ENCODE measurements at places on chromosomes 7 and 10. TPM values are rescaled to one million over a fixed set of nuclear protein-coding genes. Genes with fewer than 3 reads are reported as not detected.

SCRN1 gene
- 14.0 TPM for total RNA-seq

ZCCHC24 gene
- total RNA-seq: 8.6 TPM

GDF2 gene
- total RNA-seq: not detected

PTPRZ1 gene
- total RNA-seq: 58.4 TPM

ATE1 gene
- 19.1 TPM for total RNA-seq

HERPUD2 gene
- 20.2 TPM for total RNA-seq

STAG3 gene
- 0.40 TPM for total RNA-seq

MKX gene
- 0.26 TPM for total RNA-seq

DNA sequence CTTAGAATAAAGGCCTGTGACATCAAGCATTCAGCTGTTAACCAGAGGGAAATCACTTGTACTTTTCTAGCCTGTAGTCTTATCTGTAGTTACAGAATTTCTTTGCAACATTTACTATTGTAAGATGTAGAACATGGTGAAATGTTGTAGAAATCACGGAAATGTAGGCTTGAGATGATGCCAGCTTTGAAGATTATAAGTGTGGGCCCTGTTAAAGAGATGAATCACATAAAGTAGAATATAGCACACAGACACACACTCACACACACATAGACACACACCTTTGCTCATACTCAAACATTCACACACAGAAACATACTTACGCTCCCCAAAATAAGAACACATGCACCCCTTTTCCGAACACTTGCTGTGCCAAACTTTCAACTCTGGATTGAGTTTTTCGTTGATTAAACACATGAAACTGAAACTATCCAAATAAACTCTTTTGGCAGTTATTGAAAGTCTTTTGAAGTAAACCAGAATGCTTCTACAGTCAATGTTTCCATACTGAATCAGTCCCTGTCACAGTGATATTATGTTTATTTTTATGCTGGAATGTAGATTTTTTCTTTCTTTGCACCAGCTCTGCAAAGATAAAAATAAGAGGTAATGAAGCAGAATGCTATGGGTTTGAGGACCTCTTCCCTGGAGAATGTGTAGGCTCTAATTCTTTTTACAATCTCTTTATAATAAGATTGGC, 230.3 kb upstream of the MEOX2 start:
- no peaks in the 10 kb centered on the region for H3K27me3 ChIP-seq
- no peak for DNase-seq
- no peaks in the 10 kb centered on the region for H3K36me3 ChIP-seq
- no peak overlapping the region for H3K4me3 ChIP-seq
- no peaks in the 10 kb centered on the region for H3K4me1 ChIP-seq
- H3K27ac ChIP-seq: peak overlapping the region; percentile 16

- H3K36me3 ChIP-seq: no peaks in the 10 kb centered on the region
- DNase-seq: no peak
- peaks cover 3% of the 10 kb centered on the region for H3K4me1 ChIP-seq
- no peak overlapping the region for H3K4me3 ChIP-seq
- H3K27ac ChIP-seq: no peak overlapping the region
These were observed 16.8 kb downstream of the TMEM243 start for GRCh38 chr7:87202705-87203104.

- H3K4me1 ChIP-seq: no peaks in the 10 kb centered on the region
- H3K27ac ChIP-seq: no peak overlapping the region
- H3K27me3 ChIP-seq: no peaks in the 10 kb centered on the region
- H3K36me3 ChIP-seq: peaks cover 24% of the 10 kb centered on the region
These were observed 9.3 kb downstream of the TMEM248 start for GRCh38 chr7:66930341-66930740.

DNA sequence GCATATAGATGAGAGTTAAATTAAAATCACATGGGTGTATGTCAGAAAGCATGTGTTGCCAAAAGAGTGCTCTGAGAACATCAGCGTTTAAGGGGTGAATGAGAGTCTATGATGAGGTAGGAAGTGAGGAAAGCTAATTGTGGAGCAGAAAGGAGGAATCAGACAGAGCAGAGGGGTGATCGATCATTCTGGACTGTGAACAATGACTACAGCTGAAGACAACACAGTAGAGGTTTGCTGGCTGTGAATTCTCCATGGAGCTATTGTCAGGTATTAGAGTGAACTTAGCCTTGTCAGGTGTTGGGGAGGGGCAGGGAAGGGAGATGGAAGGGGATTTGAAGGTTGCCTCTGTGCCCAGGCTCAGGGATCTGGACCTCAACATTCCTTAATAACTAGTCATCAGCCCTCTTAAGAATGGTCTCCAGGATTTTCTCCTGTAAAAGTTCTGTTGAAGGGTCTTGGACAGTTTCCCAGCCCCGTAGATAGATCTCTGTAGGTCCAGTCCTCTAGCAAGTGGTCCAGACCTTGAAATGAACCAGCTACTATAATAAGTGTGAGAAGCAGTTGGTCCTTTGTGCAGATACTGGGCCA, 57.1 kb downstream of the KIF5B start:
- H3K4me1 ChIP-seq: no peaks in the 10 kb centered on the region
- H3K4me3 ChIP-seq: no peak overlapping the region
- no peak overlapping the region for H3K27ac ChIP-seq
- DNase-seq: no peak
- no peaks in the 10 kb centered on the region for H3K27me3 ChIP-seq
- H3K36me3 ChIP-seq: no peaks in the 10 kb centered on the region

- no peak overlapping the region for H3K27ac ChIP-seq
- H3K4me3 ChIP-seq: no peak overlapping the region
- H3K4me1 ChIP-seq: peaks cover 30% of the 10 kb centered on the region
These were observed 67.9 kb upstream of the SMNDC1 start for GRCh38 chr10:110372656-110373055.

DNA sequence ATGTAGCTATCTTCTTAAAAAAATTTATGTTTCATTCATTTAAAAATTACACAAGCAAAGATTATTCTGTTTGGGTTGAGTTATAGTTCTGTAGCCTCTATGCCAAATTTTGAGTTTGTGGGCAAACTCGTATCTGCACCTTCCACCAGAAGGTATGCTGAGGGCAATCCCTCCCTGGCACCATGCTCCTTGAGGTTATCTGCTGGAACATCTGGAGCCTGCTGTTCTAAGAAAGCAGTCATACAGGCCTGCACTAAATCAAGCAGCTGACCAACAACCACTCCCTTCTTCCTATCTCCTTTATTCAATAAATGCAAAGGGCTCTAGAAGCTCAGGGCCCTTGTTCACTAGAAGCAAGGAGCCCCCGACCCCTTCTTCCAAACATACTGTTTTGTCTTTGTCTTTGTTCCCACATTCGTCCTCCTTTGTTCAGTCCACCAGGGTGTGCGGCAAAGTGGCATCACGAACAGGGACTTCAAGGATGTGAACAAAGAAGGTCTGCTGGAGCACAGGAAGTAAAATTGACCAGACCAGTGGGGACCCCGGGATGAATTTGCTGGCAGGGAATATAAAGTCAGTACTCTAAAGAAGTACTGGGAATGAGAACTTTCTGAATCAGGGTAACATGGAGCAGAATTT, 36.4 kb downstream of the OR13A1 start:
- DNase-seq: no peak
- no peak overlapping the region for H3K4me3 ChIP-seq
- no peaks in the 10 kb centered on the region for H3K36me3 ChIP-seq
- no peaks in the 10 kb centered on the region for H3K27me3 ChIP-seq
- H3K4me1 ChIP-seq: no peaks in the 10 kb centered on the region

- no peaks in the 10 kb centered on the region for H3K27me3 ChIP-seq
- no peak overlapping the region for H3K4me3 ChIP-seq
- H3K4me1 ChIP-seq: peaks cover 8% of the 10 kb centered on the region
- no peak overlapping the region for H3K27ac ChIP-seq
These were observed 71.8 kb downstream of the SEMA3D start for GRCh38 chr7:85115006-85115405.

DNA sequence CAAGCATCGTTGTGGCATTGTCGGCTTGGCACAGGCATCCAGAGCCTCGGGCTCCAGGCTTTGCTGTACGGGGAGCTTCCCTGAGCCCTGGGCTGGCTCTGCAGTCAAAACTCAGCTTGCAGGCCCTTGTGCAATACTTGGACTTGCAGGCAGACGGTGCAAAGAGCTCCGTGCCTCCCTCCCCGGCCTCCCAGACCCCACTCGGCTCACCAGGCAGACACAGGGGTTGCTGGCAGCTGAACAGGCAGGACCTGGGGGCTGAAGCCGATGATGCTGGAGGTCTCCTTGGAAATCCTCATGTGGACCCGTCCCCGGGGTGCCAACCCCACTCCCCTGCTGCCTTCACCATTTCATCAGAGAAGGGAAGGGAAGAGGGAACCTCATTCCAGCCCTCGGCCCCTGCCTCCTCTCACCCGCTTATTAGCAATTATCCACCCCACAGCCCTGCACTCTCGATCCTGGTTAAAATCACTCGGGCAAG, 59.6 kb upstream of the GNA12 start:
- no peak overlapping the region for H3K27ac ChIP-seq
- H3K4me3 ChIP-seq: no peak overlapping the region
- peaks cover 26% of the 10 kb centered on the region for H3K27me3 ChIP-seq
- H3K36me3 ChIP-seq: no peaks in the 10 kb centered on the region

- no peaks in the 10 kb centered on the region for H3K27me3 ChIP-seq
- H3K4me3 ChIP-seq: no peak overlapping the region
- no peak for DNase-seq
- no peaks in the 10 kb centered on the region for H3K36me3 ChIP-seq
- no peak overlapping the region for H3K27ac ChIP-seq
- no peaks in the 10 kb centered on the region for H3K4me1 ChIP-seq
These were observed 56.9 kb downstream of the ZNF92 start for GRCh38 chr7:65430344-65431186.

- H3K27ac ChIP-seq: no peak overlapping the region
- no peaks in the 10 kb centered on the region for H3K27me3 ChIP-seq
- no peak overlapping the region for H3K4me3 ChIP-seq
- no peaks in the 10 kb centered on the region for H3K36me3 ChIP-seq
- no peak for DNase-seq
- H3K4me1 ChIP-seq: no peaks in the 10 kb centered on the region
These were observed 42.1 kb upstream of the COL13A1 start for GRCh38 chr10:69759641-69760040.

DNA sequence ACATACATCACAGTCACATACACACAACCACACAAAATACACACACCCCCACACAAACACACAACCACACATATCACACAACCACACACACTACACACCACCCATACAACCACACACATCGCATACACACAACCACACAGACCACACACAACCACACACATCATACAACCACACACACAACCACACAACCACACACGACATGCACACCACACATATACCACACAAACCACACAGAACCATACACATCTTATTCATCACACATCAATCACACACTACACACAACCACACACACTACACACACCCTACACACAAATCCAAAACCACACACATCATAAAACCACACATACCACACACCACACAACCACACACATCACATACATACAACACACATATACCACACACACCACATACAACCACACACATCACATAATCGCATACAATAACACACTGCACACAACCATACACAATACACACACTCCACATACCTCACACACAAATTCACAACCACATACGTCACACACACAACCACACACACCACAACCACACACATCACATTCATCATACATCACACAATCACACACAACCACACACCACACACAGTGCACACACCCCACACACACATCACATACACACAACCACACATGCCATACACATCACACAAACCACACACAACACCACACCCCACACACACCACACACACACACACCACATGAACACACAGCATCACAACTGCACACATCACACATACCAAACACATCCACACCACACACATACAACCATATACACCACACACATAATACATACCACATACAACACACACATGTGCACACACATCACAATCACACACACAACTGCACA, 30.4 kb downstream of the GPRIN2 start:
- H3K4me3 ChIP-seq: no peak overlapping the region
- peaks cover 17% of the 10 kb centered on the region for H3K4me1 ChIP-seq
- H3K36me3 ChIP-seq: no peaks in the 10 kb centered on the region
- H3K27ac ChIP-seq: no peak overlapping the region
- H3K27me3 ChIP-seq: no peaks in the 10 kb centered on the region
- DNase-seq: no peak

DNA sequence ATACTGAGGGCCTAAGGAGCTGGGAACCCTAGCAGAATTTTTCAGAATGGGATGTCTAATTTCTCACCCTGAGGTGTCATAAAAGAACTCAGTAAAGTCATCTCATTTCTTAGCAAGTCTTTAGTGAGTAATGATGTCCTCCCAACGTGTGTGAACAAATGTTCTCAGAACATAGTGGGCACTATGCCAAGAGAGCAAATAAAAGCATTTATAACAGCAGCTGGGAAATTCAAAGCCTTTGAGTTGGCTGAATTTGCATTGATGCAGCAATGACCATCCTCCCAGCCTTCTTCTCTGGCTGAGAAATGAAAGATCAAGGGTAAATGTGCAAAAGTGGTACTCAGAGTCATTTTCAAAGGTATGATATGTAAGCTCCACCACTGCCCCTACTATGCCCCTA, 109.4 kb downstream of the FAM107B start:
- H3K36me3 ChIP-seq: no peaks in the 10 kb centered on the region
- H3K4me1 ChIP-seq: peaks cover 12% of the 10 kb centered on the region
- no peaks in the 10 kb centered on the region for H3K27me3 ChIP-seq
- H3K4me3 ChIP-seq: no peak overlapping the region
- peak overlapping the region; percentile 10 for H3K27ac ChIP-seq

DNA sequence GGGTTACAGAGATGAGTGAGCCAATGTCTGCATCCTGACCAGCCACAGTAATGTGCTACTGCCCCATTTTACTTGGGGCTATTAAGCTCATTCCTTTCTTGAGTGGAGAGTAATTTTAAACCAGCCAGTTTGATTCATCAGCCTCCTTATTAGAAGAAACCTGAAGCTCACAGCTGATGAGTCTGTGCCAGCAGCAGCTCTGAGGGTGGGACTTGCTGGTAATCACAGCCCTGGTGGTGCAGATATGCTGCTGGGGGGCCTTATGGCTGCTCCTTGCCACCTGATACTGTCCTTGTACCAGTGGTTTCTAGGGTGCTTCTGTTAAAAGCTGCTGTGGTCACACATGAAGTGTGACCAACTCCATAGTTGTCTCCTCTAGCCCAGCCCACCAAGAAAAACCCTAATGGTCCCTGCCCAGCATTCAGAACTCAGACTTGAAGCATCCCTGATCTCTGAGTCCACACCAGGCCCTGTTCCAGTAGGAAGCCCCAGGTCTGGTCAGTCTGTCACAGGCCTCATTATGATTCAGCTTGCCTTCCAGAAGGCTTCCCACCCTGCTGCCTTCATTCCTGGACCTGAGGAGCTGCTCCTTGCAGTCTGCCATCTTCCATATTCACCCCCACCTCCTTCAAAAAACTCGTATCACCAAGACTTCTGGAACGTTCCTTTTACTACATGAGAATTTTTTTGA, 28.9 kb upstream of the RBM20 start:
- no peak overlapping the region for H3K4me3 ChIP-seq
- no peaks in the 10 kb centered on the region for H3K36me3 ChIP-seq
- no peaks in the 10 kb centered on the region for H3K27me3 ChIP-seq
- DNase-seq: no peak
- no peak overlapping the region for H3K27ac ChIP-seq

DNA sequence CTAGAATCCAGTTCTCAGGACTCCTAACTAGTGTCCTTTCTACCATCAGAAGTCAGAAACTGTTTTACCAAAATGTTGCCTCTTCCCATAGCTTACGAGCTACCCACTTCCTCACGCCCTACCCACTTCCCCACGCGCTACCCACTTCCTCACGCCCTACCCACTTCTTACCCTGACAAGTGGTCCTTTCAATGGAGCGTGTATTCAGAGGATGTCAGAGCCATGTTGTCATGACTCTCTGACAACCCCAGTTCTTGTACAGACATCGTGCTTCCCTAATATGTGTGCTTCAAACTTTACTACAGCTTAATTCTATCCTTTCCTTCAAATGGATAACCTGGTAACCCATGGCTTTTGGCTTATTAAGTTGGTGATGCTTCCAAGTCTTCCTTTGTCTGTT, 84.8 kb upstream of the PHF14 start:
- H3K4me3 ChIP-seq: no peak overlapping the region
- H3K27me3 ChIP-seq: no peaks in the 10 kb centered on the region
- no peak for DNase-seq
- no peaks in the 10 kb centered on the region for H3K4me1 ChIP-seq
- H3K27ac ChIP-seq: no peak overlapping the region
